Ascending aorta (tissue), 2 donors: ENCODE measurements at places on chromosomes 5 and 9.

- no peak for DNase-seq
Observed at GRCh38 chr9:76363032-76363395, 31.2 kb downstream of the RFK start.

GRCh38 chr5:71948206-71948605 lies 159.1 kb upstream of the MAP1B start:
- no peak for DNase-seq

DNA sequence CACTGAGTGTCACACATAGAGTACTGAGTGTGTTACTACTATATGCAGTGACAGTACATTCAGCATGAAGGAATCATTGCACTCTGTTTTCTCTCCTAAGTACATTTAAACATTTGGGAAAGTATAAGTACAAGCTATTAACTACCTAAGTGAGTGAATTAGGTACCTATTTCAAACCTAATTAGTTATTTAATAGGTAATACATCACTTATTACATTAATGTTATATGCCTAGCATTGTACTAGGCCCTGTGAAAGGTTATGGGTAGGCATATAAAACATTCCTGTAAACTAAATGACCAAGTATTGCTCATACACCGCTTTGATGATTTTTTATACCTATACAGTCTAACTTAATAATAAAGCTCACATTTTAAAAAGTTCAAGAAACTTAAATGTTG lies 25.7 kb upstream of the PPP3R2 start:
- DNase-seq: no peak

DNA sequence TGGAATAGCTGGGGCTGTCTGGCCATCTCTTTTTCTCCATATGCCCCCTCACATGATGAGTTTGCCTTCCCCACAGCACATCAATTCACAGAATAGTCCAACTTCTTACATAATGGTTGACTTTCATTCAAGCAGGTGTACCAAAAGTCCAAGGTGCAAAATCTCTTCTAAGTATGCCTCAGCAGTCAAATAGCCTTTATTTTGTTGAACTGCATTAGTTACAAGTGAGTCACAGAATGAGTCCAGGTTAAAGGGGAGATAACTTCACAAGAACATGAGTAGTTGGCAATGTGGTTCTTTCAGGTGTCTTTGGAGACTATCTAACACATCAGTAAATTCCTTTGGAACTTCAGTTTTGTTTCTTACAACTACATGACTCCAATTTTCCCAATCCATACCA lies 672.5 kb downstream of the PRELID2 start:
- DNase-seq: no peak
